ENCODE measurements at places on chromosomes 5 and 9. TPM values are rescaled to one million over a fixed set of nuclear protein-coding genes. Genes with fewer than 3 reads are reported as not detected.

BTF3 gene
- total RNA-seq = 284 TPM

DDX4 gene
- not detected for total RNA-seq

RPS23 gene
- total RNA-seq = 9,321 TPM

ANKRD18B gene
- total RNA-seq = not detected

DNA sequence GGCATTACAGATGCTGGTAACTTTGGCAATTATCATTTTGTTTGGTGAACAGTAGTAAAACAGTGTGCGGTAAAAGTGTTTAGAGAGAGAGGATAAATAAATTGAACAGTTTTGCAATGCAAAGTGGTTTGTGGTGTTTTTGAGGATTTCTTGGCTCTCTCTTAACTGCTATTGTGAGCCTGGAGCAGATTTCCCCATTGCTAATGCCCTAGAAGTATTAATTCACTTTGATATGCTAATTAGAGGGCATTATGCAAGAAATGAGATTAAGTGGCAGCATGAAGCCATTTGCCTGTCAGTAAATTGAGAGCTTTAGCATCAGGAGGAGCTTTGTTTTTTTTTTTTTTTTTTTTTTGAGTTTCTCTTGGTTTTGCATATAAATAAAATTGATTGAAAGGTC is 8.2 kb downstream of the PBX3 start:
- no peak for DNase-seq

- DNase-seq = no peak
Observed at GRCh38 chr9:132260846-132261245, 93.9 kb downstream of the SETX start.

DNA sequence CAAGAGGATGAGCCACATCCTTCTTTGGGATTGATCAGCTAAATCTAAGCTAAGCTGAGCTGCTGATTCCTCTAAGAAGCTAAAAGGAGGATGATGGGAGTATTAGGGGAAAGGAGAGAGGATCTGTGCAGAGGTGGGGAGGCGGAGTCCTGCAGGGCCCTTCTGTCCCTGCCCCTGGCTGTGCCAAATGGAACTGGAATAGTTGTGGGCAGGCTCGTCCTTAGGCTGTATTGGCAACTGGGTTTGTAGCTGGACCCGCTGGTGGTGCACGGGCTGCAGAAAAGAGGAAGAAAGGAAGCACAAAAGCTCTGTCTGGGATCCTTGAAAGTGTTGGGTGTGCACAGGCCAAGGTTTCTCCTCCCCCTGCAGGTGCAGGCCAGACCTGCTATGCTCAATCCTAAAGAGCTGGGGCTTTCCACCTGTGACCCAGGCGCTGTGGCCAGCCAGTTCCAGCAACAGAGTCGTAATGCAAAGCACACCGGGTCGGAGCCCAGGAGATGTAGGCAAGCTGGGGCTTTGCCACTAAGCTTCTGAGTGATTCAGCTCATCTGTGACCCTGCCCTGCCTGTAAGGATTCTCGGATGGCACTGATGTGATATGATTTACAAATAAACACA is 9.8 kb downstream of the CLTB start:
- no peak for DNase-seq

- no peak for DNase-seq
Observed at GRCh38 chr5:180589771-180590542, 1.3 kb downstream of the SCGB3A1 start.

DNA sequence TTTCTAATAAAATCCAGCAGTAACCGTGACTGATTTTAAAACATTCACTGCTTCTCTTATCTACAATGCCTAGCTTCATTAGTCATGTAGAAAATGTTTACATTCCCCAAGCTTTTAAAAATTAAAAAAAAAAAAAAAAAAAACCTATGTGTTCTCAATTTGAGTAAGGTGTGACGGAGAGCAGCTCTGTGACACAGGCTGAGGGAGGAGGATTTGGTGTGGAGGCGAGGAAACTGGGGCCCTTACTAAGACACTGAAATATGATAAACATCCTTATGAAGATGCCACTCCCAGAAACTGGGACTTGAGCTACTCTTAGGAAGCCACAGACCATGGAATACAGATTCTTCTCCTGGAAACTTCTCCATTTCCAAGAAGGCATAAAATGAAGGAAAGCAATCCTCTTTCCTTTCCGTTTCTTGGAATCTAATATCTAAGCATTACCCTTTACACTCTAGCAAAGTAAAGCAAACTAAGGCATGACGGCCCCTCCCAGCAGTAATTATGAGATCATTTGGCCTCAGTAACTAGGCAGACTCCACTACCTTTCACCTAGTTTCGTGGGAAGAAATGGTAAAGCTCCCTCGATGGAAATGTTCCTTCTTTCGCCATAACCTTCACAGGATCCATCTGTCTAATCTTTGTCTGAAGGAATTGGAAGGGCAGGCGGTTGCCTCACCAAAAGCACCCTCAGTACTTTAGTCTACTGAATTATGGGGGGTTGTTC is 23.5 kb downstream of the GRAMD2B start:
- peak; percentile 53 for DNase-seq

GRCh38 chr5:136724161-136724560 is 358.8 kb upstream of the TRPC7 start:
- DNase-seq = no peak

DNA sequence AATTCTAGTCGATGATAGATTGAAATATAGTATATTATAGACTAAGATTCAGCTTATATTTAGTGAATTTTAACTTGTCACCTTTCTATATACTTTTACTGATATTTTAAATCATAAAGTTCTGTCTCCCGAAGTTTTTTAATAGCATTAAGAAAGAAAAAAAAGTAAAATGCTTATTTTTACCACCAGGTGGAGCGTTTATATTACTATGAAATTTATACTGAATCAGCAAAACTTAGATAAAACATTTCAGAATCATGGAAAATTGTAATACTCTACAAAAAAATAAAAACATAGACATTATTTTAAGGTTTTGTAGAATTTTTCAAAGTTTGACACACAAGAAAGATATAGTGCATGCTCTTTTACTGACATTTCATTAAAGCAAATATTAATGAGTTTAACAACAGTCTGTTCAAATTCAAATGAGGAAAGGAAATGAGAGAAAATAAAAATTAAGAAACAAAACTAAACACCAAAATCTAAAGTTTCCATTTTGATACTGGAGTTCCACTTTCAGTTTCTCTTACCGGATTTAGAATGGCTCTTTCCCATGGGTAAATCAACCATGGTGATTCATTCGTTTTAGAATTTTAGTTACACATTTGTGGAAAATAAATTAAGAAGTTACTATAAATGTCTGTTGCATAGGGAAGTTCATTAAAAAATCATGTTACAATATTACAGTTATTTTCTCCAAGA is 1035.3 kb downstream of the CDH12 start:
- no peak for DNase-seq

GRCh38 chr5:72835633-72836032 is 19.2 kb downstream of the TNPO1 start:
- DNase-seq = no peak

- DNase-seq = peak; percentile 91
Observed at GRCh38 chr9:131635285-131635684, 90.0 kb downstream of the PRRT1B start.
